Dermis lymphatic vessel endothelial cell (primary cell): ENCODE measurements at places on chromosomes 6 and 20. TPM values are rescaled to one million over a fixed set of nuclear protein-coding genes. Genes with fewer than 3 reads are reported as not detected.

CLVS2 gene
- not detected in 2 replicates for total RNA-seq

SLC4A11 gene
- total RNA-seq, result 7.8 and 8.9 TPM in 2 replicates

LIN28B gene
- not detected in 2 replicates for total RNA-seq

GJA10 gene
- total RNA-seq, result not detected in 2 replicates

IPCEF1 gene
- total RNA-seq, result 4.4 and 6.3 TPM in 2 replicates

TNXB gene
- 10.1 and 17.2 TPM in 2 replicates for total RNA-seq

KCNB1 gene
- total RNA-seq, result not detected in 2 replicates

ZNF451 gene
- total RNA-seq, result 55.8 and 61.2 TPM in 2 replicates

SCUBE3 gene
- total RNA-seq, result 1.0 and 1.4 TPM in 2 replicates

CLPSL1 gene
- not detected in 2 replicates for total RNA-seq

GABBR1 gene
- total RNA-seq, result 1.4 and 4.8 TPM in 2 replicates

PTCRA gene
- 0.17 TPM in 1 of 2 replicates, not detected in the other for total RNA-seq

TP53INP2 gene
- 2.4 and 2.7 TPM in 2 replicates for total RNA-seq

THBD gene
- 7.2 and 10.5 TPM in 2 replicates for total RNA-seq

FAM209A gene
- total RNA-seq, result 0.17 and 0.22 TPM in 2 replicates

TNFRSF6B gene
- total RNA-seq, result 1.3 and 1.8 TPM in 2 replicates

BMP2 gene
- total RNA-seq, result 18.4 and 27.0 TPM in 2 replicates

ZNF341 gene
- total RNA-seq, result 0.65 and 0.86 TPM in 2 replicates

MLN gene
- total RNA-seq, result not detected in 2 replicates

IL17A gene
- not detected in 2 replicates for total RNA-seq

CD93 gene
- 40.5 and 48.4 TPM in 2 replicates for total RNA-seq

MUC21 gene
- not detected in 2 replicates for total RNA-seq

ULBP1 gene
- under 0.01 and 0.11 TPM in 2 replicates for total RNA-seq

LPIN3 gene
- 0.17 and 1.1 TPM in 2 replicates for total RNA-seq

TULP4 gene
- total RNA-seq, result 74.9 and 120 TPM in 2 replicates

TGM3 gene
- total RNA-seq, result not detected in 2 replicates

HLA-DQA1 gene
- not detected in 2 replicates for total RNA-seq

HLA-DOB gene
- total RNA-seq, result not detected in 2 replicates

RBM24 gene
- total RNA-seq, result 0.22 and 0.34 TPM in 2 replicates

LSM14B gene
- 24.9 and 26.8 TPM in 2 replicates for total RNA-seq

WFDC12 gene
- not detected in 2 replicates for total RNA-seq

PRDM1 gene
- 1.0 and 1.4 TPM in 2 replicates for total RNA-seq

SMIM29 gene
- 16.1 and 18.7 TPM in 2 replicates for total RNA-seq

TP53TG5 gene
- not detected in 2 replicates for total RNA-seq

ELOVL2 gene
- under 0.01 TPM in 1 of 2 replicates, not detected in the other for total RNA-seq

FNDC1 gene
- 0.09 TPM in 1 of 2 replicates, not detected in the other for total RNA-seq

RNF182 gene
- total RNA-seq, result 0.09 and 0.22 TPM in 2 replicates
